ENCODE measurements at places on chromosomes 7 and 10.
A peak's percentile ranks its signal among the peaks of the same experiment; 100 is the strongest.

DNA sequence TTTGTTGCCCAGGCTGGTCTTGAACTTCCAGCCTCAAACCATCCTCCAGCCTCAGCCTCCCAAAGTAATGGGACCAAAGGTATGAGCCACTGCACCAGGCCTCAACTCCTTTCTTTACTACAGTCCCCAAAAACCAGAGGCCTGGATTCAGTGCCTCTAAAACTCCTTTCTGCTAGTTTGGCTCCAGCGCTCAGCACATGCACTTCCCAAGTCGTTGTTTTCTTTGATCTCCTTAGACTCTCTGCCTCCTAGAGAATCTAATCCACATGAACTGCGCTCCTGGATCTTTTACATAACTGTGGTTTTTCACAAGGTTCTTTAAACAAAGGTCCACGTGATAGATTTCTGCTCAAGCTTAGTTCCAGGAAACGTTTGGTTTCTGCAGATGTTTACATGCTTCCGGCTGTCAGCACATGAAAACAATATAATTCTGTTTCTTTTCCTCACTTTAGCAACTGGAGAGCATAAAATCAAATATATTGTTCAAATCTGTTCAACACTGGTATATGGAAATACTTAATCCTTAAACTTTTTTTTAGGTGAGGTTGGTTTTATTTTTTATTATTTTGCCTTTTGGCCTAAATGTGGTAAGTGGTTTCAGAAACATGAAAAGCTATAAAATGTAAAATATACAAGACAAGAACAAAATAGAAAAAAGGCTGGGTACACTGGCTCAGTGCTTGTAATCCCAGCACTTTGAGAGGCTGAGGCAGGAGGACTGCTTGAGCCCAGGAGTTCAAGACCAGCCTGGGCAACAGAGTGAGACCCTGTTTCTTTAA, 270.5 kb upstream of the MKLN1 start:
- no peak for DNase-seq

DNA sequence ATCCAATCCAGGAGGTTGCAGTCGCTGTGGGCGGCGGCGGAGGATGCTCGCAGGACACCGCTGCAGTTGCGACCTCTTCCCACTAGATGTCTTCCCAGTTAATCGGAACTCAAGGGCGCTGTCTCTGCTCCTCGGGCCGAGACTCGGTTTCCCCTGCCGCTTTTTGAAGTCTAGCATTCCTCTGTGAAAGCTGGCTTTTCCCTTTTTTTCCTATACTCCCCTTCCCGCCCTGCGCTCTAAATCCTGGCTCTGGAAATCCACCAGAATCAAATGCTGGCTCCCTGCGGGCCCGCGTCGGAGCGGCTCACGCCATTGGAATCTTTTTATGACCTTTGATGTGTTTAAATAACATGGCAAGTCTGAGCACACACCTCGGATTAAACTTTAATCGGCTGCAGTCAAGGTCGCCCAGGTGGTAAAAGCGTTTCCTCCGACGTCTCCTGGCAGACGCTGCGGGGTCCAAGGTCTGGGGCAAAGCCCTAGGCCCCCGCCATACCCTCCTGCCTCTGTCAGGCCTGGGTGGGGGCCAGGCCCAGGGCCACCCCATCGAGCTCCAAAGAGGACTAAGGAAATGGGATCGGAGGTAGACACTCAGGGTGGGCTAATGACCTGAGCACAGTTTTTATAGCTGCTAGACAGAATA, 10.7 kb upstream of the HOXA13 start:
- no peak for DNase-seq

GRCh38 chr10:89646889-89647657, 2.0 kb upstream of the PANK1 start:
- DNase-seq = no peak

GRCh38 chr7:155830961-155831806, 18.9 kb upstream of the SHH start:
- DNase-seq = no peak

DNA sequence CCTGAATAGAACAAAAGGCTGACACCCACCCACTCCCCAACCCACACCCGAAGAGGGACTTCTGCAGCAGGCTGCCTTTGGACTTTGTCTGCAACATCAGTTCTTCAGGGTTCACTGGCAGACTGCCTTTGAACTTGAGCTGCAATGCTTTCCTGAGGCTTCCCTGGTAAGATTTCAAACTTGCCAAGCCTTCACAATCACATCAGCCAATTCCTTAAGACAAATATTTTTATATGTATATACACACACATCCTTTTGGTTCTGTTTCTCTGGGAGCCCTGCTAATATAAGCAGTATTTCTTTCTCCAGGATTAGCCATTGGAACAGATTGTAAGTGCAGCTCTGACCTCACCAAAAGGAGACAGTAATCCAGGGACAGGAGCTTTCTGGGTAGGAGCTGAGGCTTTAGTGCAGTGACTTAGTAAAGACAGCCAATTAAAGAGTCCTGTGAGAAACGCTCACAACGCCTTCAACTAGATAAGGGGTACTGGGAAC, 55.6 kb upstream of the KMT2E start:
- DNase-seq = no peak

DNA sequence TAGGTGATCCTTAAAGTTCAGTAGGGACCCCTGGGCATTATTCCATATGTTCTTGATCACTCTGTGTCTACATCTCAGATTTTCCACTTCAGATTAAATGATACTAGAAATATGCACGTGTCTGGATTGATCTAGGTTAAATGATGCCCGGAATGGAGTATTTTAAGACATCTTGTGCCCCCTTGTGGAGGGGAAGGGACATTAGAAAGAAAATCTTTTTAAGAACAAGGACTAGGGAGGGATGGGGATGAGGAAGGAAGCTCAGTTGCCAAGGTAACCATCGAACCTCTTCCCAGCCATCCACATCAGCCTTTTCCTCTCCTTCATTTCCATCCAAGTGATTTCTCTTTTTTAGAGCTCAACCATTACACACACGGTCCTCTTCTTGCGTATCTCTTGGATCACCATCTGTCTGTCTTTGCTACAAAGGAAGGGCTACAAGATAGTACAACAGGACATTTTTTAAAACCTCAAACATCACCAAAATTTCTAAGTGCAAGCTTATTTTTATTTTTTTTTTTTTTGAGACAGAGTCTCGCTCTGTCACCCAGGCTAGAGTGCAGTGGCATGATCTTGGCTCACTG, 40.5 kb downstream of the PRSS2 start:
- DNase-seq = peak; percentile 71

DNA sequence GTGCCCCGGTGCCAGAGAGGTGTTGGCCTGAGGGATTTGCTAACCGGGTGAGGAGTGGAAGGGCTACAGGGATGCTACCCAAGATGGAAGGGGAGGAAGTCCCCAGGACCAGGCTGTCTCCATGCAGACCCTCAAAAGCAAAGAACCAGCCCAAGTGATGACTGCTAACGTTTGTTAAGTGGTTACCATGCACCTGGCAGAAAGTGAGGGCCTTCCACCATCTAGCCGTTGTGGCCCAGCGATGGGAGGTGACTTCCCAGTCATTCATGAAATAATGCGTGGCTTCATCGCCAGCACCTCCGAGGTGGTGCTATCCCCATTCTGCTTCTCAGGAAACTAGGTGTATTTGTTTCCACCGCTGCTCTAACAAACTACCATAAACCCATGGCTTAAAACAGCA, 86.8 kb upstream of the LANCL2 start:
- DNase-seq = no peak

DNA sequence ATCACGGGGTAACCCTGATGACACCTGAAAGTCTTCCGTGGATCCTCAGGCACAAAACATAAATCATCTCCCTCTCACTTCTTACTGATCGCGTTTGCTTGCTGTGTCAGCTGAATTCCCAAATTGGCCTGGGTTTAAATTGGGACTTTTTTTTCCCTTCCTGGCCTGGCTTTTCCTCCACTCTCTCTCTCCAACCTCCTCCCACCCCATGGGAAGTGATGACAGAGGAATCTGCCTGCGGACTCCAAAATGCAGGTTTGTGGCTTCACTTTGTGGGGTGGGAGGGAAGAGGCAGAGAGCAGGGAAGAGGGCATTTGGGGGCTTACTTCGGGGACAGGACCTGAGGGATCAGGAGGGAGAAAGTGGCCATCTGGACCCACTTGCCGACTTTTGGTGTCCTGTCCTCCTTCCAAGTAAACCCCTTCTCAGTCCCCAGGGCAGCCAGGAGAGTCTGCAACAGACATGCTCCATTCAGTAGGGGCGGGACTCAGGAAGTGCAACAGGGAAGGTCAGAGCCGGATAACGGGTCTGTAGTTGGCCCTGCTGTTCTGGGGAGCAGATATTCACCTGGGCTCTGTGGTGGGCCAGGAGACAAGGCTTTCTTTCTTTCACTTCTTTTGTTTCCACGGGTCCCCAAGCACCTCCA, 172.7 kb downstream of the PLXNA4 start:
- no peak for DNase-seq

DNA sequence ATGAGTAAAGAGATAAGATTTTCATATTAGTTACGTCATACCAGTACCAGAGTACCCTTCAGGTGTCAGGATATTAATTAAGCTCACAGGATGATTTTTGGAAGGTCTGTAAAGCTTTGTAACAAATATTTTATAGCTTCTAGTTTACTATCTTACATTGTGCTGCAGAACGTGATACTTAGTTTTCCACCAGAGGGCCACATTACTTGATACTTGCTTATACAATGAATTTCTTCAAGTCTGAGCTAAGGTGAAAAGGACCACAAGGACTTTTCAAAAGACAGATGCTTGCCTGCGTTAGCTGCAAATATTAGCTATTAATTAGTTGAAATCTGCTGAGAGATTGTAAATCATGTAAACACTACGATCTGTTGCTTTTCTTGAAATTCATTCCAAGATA, 12.2 kb downstream of the FOXP2 start:
- DNase-seq = no peak

- DNase-seq = no peak
Measured at GRCh38 chr10:50624866-50625501, 1.2 kb upstream of the SGMS1 start.

DNA sequence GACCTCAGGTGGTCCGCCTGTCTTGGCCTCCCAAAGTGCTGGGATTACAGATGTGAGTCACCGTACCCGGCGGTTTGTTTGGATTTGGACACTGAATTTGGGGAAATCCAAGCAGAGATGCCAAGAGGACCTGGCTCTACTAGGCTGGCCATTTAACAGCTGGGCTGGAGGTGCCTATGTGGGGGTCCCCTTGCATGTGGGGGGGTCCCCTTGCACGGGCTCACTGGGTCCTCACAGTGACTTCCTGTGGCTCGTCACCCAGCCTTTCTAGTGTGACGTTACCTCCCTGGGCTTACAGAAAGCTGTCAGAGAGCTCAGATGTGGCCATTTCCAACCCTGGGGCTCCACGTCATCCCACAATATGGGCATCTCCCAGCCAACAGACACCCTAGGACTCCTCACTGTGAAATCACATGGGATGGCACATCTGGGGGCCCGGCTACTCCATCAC, 49.3 kb upstream of the GNA12 start:
- DNase-seq = no peak

- no peak for DNase-seq
Measured at GRCh38 chr7:122413339-122413738, 108.8 kb upstream of the FEZF1 start.

DNA sequence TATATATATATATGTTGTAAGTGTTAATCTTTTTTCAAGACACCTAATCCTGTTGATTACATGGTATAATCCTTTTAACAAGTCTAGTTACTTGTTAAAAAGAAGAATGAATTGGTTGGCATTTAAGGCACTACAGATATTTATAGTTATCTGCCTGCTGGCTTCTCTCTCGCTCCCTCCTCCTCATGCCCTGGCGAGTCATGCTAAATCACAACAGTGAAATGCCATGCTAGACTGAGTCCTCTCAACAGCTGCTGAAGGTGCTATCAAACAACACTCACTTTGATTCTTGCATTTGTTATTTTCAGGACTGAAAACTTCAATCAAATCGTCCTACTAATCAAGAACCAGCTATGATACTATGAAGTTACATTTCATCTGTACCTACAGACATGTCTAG, 15.4 kb downstream of the NRAP start:
- DNase-seq = no peak

DNA sequence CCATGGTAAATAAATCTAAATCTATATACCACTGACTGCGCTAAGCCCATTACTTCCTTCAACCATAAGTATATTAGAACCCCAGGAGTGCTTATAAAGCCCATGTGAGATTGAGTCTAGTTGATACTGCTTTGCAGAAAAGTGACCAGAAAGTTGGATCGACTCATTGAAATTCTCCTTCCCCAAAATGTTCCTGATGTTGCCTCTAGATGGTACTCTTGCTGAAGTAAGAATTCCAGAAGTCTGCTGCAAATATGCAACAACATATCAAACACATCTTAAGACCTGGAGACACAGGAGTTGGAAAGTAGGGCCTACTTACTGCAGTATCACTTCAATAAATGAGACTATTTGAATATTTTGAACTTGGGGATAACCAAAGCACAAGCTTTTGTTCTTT, 550.8 kb downstream of the IPMK start:
- DNase-seq = no peak

DNA sequence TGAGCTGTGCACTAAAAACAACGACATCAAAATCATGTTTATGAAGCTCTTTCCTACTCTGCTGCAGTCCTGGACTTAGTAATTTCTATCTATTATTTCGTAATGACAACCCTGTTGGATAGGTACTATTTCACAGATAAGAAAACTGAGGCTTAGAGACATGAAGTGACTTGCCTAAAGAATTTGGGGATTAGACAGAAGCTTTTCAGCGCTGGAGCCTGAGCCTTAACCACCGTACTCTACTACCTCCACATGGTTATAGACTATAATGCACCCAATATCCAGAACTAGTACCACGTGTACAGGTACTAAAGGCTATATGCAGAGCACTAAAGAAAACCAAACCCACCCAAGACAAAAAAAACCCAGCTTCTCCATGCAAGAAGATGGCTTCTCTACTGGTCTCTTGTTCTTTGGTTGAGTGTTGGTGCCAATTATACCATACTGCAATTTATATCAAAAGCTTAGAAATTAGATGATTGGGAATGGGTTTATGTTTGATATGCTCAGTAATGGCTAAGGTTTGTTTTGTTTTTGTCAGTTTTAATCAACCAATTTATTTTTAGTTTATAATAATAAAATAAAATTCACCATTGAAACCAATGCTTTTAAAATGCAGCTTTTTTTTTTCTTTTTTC, 6.5 kb upstream of the SNX10 start:
- no peak for DNase-seq

GRCh38 chr7:47819607-47819920, 128.7 kb downstream of the PKD1L1 start:
- DNase-seq = no peak

DNA sequence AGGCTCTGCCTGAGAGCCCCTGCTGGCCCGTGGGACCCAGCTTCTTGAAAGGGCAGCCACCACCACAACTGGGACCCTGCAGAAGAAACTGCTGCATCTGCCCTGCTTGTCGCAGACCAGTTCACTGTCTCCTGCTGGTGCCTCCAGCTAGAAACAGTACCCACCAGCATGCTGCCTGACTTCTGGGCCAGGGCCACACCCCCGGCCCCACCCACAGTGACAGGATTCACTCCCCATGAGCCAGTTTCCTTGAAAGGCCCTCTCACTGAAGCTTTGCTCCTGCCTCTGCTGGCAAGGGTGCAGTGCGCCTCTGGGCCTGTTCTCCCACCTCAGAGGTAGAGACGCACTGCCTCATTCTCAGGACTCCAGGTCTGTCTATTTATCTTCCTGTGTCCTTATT, 32.4 kb downstream of the ANXA11 start:
- DNase-seq = no peak

- no peak for DNase-seq
Measured at GRCh38 chr10:96513305-96513697, 425 bp downstream of the TLL2 start.

GRCh38 chr7:35286422-35286821, 32.5 kb upstream of the TBX20 start:
- no peak for DNase-seq

GRCh38 chr10:30538086-30538485, 91.5 kb downstream of the LYZL2 start:
- no peak for DNase-seq

All from memory B cell (primary cell).